Left renal cortex interstitium (tissue), 4 donors: ENCODE measurements at places on chromosomes 6 and 20.

DNA sequence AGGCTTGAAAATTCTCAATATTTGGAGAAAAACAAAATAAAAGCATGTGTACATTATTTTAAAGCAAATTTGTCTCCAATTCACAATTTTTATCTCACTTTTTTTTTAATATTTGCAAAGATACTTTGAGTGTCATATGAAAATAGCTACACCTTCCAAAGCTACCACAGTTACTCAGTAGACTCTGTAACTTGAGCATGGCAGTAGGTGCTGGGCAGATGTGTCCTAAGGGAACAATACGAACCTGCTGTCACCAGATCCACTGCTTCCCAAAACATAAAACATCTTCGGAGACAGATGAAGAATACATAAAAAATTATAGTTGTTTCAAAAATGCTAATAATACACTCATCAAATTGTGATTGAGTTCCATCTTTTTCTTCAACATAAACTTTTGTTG, 10.6 kb downstream of the WDR27 start:
- no peak for DNase-seq

DNA sequence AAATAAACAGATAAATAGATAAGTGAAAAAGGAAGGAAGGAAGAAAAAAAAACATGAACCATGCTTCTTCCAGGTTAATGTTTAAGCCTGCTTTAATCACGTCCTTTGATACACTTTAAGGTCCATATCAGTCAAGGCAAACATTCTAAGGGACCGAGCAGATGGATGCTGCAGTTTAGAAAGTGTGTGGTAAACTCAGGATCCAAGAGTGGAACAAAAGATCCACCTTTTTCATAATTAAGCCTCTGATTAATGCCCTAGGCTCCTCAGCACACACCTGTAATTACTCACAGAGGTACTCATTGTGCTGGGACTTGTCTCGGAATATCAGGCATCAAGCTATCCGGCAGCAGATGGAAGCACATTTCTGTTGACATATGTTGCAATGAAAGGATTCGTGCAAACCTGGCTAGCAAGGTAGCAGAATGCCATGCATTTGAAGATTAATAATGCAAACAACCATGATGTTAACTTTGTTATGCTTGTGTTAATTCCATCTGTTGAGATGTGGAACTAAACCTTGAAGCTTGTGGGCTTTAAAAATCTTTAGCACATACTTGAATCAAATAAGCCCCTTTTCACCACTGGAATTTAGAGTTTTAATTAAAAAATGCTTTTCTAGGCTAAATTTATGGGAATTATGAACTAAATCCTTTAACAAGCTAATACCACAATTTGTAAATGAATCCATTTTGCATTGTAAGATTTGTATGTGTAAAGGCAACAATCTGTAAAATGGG, 163.7 kb downstream of the RALGAPA2 start:
- DNase-seq = no peak

DNA sequence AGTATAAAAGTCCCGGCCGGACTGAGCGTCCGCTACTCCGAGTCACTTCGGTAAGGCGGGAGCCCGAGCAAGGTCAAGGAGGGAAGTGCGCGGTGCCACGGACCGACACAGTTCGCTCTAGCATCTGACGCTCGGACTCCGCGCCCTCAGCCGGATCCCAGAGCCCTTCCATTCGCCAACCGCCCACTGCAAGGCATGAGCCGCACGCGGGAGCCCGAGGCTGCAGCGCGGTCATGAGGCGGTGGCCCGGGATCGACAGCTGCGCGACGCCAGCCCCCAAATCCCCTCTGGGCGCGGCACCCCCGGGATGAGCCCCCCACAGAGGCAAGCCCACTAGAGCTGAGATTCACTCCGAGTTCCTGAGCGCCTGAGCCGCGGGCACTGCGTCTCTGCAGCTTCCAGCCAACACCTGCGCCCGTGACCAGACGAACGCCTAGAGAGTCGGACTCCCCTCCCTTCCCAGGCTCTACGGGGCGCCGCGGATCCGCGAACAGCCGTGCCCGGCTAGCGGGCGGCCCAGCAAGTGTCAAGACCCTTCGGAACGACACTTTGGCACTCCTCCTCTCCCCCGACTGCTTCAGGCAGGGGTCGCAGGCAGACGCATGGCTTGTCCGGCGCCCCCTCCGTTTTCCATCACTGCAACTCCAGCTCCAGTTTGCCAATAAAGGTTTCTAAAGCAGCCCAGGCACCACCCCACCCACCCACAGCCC, 725 bp upstream of the ISM1 start:
- no peak for DNase-seq

- DNase-seq = no peak
These were observed 190.3 kb upstream of the POU3F2 start for GRCh38 chr6:98644063-98644462.

DNA sequence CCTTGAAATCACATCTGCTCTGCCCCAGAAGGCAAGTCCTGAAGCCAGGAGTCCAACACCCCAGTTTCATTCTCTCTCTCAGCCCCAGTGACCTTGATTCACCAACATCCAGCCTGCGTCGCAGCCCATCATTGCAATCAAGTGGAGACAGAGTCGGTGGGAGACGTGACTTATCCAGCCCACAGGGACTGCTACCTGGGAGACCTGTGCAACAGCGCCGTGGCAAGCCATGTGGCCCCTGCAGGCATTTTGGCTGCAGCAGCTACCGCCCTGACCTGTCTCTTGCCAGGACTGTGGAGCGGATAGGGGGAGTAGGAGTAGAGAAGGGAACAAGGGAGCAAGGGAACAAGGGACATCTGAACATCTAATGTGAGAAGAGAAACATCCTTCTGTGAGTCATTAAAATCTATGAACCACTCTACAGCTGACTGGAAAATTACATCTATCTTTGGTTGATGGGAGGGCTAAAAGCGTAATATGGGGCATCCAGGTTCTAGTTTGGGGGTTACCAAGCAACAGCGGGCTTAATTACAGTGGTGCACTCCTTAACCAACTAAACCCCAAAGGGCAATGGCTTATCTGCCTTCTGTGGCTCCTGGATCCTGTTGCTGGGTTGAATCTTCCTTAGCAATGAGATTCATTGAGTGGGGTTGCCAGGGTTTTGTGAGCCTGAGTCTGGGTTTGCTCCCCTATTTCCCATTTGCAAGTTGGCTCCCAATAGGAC, 2.5 kb downstream of the LY6G6D start:
- no peak for DNase-seq

DNA sequence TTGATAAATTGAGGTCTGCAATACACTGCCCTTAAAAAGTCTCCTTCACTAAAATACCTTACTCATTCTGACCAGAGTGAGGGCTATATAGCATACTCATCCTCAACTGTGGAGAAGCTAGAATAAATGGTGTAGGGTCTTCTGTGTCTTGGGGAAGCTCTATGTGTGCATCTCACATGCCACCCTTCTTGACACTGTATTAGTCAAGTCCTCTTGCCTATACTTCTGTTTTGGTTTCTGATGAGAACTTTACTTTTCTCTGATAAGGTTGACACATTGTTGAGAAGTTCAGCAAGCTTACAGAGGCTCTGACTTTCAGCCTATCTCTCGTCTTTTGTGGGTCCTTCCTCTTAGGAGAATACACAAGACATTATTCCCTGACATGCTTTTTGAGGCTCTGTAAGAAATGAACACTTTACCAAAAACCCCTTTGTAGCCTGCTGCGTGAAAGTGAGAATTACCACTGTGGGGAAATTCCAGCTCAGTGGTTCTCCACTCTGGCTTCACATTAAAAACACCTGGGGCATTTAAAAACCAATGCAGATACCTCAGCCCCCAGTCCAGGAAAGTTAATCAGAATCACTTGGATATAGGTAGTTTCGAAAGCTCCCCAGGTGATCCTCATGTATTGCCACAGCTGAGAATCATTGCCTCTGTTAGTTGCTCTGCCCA, 372.1 kb upstream of the HS3ST5 start:
- no peak for DNase-seq

GRCh38 chr6:111952274-111952673, 79.0 kb upstream of the FYN start:
- DNase-seq = no peak

GRCh38 chr6:1009103-1009502, 302.8 kb upstream of the FOXQ1 start:
- no peak for DNase-seq

DNA sequence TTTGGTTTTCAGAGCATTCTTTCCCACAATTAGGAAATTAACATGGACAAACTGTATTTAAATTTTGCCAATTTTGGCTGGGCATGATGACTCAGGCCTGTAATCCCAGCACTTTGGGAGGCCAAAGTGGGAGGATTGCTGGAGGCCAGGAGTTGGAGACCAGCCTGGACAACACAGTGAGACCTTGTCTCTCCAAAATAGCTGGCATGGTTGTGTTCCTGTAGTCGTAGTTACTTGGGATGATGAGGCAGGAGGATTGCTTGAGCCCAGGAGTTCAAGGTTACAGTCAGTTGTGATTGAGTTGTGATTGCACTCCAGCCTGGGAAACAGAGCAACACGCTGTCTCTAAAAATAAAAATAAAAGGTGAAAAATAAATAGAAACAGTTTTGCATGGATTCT, 15.0 kb downstream of the PANK2 start:
- DNase-seq = no peak

- DNase-seq = no peak
These were observed 251.2 kb downstream of the GJA1 start for GRCh38 chr6:121686611-121687023.

- no peak for DNase-seq
These were observed 46.8 kb upstream of the BHLHE23 start for GRCh38 chr20:63053432-63054102.

DNA sequence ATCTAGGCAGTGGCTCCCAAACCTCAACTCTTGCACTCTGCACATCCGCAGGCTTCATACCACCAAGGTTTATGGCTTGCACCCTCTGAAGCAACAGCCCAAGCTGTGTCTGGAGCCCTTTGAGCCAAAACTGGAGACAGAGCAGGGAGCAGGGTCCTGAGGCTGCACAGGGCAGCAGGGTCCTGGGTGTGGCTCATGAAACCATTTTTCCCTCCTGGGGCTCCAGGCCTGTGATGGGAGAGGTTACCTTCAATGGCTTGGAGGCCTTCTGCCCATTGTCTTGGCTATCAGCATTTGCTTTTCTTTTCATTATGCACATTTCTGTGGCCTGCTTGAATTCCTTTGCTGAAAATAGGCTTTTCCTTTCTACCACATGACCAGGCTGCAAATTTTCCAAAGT, 6.3 kb upstream of the FAM184A start:
- DNase-seq = no peak

GRCh38 chr6:23875006-23875405, 251.0 kb upstream of the NRSN1 start:
- no peak for DNase-seq

DNA sequence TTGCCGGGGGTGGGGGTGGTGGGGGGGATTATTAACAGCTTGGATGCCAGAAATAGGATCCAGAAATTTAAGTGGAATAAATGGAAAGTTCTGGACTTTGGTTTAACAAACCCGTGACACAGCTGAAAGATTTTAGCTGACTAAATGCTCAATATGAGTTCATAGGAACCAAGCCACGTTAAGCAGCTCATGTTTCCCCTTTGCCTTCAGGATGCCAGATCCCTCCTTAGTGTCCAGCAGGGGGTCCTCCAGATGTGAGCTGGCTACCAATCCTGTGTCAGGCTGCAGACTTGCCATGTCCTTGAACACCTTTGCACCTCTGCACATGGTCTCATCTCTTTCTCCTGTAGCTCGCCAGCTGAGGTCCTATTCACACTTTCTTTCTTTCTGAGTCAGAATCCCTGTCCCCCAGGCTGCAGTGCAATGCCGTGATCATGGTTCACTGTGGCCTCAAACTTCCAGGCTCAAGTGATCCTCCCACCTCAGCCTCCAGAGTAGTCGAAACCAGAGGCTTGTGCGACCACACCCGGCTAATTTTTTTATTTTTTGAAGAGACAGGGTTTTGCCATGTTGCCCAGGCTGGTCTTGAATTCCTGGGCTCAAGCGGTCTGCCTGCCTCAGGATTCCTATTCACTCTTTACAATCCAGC, 133.3 kb upstream of the ARMC2 start:
- DNase-seq = no peak
